Epithelial cell of prostate (primary cell): ENCODE measurements at places on chromosomes 12 and 14.

DNA sequence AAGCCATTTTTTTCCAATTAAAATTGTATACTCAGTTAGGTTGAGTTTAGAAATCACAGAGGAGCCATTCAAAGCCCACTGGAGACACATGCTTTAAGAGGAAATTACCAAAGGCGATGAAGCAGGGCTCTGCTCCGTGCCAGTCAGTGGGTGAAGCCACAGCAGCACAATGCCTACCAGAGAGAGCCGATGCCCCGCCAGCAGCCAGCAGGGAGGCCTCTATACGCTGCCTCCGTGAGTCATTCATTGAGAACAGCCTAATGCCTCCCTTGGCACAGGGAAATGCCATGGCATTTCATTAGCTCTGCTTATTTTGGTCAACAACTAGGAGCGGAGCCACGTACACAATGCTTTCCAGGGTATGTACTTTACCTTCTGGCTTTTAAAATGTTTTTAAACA is 197.8 kb upstream of the FRMD6 start:
- no peak for DNase-seq

DNA sequence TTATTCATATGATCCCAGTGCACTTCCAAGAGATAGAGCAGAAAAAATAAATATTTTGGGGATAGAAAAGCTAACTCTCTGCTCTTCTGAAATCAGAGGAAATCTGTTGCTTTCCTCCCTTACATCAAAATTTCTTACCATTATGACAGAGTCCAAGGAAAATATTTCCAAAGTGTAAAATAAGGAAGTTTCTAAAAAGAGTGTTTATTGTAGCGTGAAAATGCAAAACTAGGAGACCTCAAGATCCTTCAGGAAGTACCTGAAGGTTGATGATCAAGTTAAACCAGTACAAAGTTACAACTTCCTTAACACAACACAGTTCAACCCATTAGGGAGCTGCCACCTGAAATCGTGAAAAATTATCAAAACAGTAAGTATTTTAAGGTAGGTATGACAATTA is at the start of gene OR6C2:
TSS of gene OR6C2 (plus strand) at position 301 of the 400 bp plus-strand sequence. CDS start 8,138 bp downstream, outside the sequence.
- DNase-seq: no peak

DNA sequence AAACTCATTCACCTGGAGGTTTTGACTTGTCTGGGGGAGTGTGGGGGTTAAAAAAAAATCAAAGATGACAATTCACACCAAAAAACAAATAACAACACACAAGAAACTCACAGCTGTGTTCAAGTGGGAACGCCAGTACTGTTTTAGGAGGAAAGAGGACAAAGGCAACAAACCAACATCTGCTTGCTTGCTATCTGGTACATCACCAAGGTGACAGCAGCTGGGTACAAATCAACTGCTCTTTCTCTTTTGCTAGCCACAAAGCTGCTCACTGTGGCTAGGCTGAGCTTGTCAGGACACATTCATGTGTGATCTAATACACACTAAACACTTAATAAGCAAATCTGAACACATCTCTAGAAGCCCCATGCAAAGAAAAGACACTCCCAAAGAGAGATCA is 128.0 kb upstream of the RAP1B start:
- DNase-seq: no peak

DNA sequence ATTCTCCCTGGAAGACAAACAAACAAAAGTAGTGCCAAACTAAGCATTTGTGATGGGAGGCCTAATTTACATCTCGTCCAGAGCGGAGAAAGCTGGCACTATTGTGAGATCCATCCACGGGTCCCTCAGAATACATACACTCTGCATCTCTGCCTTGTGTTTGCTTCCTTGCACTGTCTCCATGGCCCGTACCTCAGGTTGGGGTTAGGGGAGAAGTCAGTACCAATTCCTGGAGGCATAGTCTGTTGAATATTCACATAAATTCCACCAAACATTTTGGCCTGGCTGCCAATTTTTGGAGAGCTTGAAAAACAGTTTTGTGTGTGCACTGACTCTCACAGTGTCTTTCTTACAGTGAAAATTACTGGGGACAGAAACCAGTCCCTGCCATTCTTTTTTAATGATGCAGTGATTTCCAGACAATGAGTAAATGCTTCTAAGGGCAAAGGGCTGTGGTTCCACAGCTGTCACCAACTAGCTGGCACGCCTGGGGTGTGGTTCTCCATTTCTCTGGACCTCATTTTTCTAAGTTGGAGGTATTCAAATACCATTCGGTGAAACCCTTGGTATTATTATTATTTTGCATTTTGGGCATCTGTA is 119.7 kb upstream of the HIF1A start:
- no peak for DNase-seq

GRCh38 chr12:58067610-58068387 is 126.4 kb downstream of the ATP23 start:
- DNase-seq: peak; percentile 96

DNA sequence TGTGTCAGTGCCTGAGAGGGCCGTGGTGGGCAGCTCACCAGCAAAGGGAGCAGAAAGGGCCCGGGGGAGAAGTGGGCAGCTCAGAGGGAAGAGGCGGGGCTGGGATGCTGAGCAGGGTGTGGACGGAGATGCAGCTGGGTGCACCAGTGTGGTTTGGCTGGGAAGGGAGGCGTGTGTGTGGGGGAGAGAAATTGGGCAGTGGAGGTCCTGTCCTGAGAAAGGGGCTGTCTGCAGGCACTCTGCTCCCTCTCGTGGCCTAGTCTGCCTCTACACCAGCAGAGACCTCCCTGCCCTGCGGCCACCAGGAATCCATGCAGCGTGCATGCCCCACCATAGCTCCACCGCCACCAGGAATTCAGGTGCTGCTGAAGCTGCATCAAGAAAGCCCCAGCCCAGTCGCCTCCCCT is 6.4 kb downstream of the TMEM121 start:
- no peak for DNase-seq

- no peak for DNase-seq
Measured at GRCh38 chr14:90381999-90382451, 14.8 kb upstream of the CALM1 start.

DNA sequence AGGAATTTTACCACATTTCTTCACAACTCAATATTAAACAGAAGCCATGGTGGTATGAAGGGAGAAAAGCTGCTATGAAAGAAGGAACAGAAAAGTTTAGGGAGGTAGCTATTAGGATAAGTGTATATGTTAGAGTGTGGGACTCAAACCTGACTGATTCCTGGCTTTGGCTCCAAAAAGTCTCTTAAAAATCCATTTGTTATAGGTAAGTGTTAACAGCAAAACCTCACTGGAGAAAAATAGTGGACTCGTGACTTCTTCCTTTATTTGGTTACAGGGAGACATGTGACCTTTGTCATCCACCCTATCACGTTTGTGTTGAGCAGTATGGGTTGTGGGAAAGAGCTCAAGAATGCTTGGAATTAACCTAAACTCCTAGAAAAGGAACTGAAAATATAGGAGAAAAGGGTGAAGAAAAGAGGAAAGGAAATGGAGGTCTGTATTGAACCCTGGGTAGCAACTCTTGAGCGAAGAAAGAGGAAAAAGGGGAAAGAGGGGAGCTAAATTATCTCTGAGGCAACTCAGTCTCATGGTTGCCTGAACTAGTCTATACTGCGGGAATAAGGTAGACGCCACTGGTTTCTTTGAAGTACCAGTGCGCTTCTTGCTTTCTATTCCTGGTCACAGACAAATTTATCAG is 3.6 kb upstream of the EID3 start:
- no peak for DNase-seq

GRCh38 chr14:34387974-34388516 is 74.0 kb downstream of the SPTSSA start:
- no peak for DNase-seq

DNA sequence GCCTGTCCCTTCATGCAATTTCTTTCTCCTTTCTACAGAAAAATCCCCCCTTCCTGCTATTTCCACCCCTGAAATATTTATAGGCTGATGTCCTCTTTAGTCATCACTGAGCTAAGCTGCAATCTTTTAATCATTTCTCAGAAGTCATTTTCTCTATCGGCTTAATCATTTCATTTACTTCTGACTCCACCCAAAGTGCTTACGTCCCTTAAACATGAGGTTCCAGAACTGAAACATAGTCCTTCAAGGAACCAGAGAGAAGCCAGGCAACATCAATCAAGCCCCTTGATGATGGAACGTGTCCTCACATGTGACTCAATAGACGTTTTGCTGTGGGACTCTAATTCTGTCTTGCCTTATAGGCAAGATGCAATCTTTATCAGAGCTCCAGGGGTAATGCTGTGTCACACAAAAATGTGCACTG is 148.7 kb upstream of the KRR1 start:
- peak; percentile 97 for DNase-seq

GRCh38 chr14:50676814-50677516 is 8.9 kb upstream of the SAV1 start:
- DNase-seq: no peak
